ENCODE measurements at places on chromosomes 5 and 9. TPM values are rescaled to one million over a fixed set of nuclear protein-coding genes. Genes with fewer than 3 reads are reported as not detected.

The GABRB2 gene
- not detected for total RNA-seq

The BRD9 gene
- 25.4 TPM for total RNA-seq

- DNase-seq = no peak
These were observed 152.4 kb downstream of the ACTL7B start for GRCh38 chr9:108703429-108703828.

DNA sequence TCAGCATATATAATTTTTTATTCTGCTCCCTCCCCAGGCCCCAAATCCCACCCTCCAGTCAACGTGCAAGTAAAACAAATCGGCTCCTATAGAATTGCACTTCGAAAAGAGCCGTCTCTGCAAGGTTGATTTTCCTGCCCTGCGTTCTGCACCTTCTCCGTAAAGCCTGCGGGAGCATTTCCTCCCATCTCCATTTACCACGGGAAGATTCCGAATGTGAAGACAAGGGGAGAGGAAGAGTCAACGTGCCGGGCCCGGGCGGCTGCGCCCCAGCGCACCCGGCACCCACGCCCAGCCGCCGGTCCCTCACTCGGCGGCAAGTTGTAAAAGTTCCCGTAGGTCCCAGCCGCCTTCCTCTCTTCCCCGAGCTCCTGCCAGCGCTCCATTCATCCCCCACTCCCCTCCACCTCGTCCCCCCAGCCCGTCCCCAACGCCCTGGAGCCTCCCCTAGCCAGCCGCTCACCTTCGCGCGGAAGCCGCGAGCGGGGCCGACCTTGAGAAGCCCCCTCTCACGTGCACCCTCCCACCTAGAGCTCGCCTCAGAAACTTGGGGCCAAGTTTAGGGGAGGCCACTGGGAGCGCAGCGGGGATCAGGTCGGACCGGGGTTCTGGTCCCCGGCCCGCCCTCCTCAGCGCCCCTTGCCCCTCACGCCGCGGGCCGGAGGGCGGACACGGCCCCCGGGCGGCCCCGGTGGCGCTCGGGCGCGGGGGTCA lies 431 bp downstream of the BNC2 start:
- no peak for DNase-seq

DNA sequence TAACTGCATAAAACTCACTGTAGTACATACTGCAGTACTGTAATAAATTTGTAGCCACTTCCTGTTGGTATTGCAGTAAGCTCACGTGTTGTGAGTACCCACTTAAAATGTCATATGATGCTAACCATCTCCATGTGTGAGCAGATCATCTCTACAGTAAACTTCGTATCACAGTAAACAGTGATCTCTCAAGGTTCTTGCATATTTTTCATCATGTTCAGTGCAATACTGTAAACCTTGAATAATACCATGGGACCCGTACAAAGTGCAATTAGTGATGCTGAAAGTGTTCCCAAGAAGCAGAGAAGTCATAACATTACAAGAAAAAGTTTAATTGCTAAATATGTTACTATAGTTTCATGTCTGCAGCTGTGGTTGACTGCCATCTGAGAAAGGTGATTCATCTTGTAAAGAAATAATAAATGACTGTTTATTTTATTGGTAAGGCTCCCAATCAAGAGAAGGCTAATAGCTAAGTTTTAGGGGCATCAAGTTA lies 253.8 kb upstream of the POU5F2 start:
- no peak for DNase-seq

DNA sequence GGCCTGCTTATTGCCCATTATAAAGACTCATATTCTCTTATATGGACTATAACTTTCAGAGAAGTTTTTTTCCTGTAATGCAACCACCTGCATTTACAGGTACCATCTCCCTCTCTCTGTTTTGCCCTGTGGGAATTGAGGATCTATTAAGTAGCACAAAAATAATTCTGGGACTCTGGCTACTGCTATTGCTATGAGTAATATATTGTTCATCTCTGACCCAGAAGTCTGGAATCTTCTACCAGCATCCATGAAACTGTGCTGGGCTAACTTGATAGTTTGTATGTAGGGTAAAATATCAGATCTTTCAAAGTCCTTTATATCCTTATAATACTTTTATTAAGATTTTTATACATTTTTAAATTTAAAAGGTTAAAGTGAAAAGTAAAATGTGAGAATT lies 607.2 kb downstream of the EFNA5 start:
- DNase-seq = no peak

The PCDHB11 gene
- 5.4 TPM for total RNA-seq

DNA sequence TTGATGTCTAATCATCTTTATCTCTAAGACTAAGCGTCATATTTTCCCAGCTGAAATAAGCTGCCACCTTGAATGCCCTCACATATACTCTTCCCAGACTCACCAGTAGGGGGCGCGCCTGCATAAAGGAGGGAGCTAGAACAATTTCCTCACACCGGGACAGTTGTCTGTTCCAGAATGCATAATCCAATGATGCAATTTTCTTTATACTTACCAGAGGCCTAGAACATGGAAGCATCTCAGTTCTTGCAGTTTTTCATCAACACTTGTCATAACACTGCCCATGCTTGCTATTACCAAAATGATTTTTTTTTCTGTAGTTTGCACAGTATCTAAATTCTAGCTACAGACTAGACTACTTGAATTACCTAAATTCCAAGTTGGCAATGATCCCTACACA lies 203.9 kb downstream of the FRMD3 start:
- DNase-seq = peak; percentile 61

The OR13C3 gene
- not detected for total RNA-seq

The TSSK1B gene
- total RNA-seq = not detected

- DNase-seq = no peak
These were observed 81.2 kb upstream of the SPTLC1 start for GRCh38 chr9:92196400-92196799.

- DNase-seq = no peak
These were observed 367.5 kb upstream of the PTGER4 start for GRCh38 chr5:40312205-40312604.

The WNK2 gene
- total RNA-seq = 4.5 TPM

- peak; percentile 31 for DNase-seq
These were observed 46.3 kb downstream of the STC2 start for GRCh38 chr5:173281910-173282309.
